ENCODE measurements at places on chromosomes 13 and 19.

GRCh38 chr13:113930671-113931637 lies 42.9 kb downstream of the C13orf46 start:
- DNase-seq, result no peak

GRCh38 chr19:47713046-47714021 lies at the start of gene EHD2:
TSS of gene EHD2 (plus strand) at chr19:47713422. CDS start at chr19:47716613, 3,191 bp downstream.
- DNase-seq, result no peak

GRCh38 chr13:25979371-25979770 lies 72.4 kb downstream of the SHISA2 start:
- DNase-seq, result no peak

DNA sequence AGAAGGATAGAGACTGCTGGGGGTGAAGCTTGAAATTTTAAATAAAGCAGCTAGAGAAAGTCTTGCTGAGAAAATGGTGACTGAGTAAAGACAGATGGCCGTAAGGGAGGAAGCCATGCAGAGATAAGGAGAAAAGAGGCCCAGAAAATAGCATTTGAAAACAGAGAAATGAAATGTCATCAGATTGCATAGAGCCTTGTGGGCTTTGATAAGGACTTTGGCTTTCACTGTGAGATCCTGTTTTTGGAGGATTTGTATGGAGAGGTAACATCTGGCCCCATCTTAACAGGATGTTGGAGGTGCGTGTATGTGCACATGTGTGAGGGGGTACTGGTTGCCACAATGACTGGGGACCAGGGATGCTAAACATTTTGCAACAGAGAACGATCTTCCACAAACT lies 19.5 kb upstream of the ATP8A2 start:
- no peak for DNase-seq

DNA sequence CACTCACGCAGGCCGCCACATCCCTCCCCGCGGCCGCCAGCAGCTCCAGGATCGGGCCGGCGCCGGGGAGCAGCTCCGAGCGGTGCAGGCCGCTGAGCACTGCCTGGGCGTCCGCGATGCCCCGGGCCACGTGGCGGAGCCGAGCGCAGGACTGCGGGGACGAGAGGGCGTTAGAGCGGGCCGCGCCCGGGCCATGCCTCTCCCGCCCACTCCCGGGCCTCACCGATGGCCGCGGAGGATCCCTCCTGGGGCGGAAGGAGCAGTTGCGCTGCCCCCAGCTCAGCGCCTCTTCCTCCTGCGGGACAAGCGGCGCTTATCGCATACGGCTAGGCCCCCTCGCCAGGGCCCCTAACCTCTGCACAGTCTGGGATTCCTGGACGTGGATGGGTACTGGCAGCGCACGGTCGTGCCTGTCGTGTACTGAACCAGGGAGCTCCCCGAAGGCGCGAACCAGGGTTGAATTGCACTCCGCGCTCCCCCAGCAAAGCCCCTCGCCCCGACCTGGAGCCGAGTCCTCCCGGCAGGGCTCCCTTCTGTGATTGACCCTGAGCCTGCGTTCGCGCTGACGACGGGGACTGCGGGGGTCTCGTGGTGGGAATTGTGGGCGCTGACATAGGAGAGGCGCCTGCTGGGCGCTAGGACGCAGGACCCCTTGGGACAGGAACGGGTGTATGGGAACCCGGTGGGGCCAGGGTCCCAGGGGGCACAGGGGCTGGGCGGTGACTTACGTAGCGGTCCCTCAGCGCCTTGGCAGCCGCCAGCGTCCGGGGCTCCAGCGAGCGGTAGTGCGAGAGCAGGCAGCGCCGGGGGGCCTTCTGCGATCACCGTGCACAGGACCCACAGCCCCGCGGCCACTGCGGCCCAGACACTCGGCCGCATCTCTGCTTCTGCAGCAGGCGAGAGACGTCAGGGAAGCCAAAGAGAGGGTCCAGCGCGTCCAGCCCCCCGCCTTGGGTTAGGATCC lies 673 bp downstream of the IFNL4 start:
- DNase-seq, result no peak

DNA sequence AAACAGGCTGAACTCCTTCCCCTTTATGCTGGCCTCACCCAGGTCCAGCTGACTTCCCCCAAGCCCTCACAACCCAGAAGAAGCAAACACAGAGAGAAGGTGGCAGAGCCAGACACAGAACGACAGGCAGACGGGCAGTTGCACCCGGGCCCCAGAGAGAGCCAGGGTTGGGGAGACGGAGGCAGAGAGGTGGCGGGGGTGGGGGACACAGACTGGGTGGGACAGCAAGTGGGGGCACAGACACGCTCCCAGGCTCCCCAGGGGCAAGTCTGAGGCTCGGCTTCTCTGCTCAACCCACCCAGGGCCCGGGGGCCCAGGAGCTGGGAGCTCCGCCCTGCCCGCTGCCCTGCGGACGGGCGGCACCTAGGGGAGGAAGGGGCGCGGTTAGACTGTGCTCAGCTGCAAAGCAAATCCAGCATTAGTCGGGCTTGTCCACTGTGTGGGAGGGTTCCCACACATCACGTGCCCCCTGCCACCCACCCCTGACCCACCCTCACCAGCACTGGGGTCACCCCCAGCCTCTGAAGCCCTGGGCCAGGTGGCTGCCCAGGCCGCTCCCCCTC lies 31.3 kb upstream of the ASF1B start:
- no peak for DNase-seq

DNA sequence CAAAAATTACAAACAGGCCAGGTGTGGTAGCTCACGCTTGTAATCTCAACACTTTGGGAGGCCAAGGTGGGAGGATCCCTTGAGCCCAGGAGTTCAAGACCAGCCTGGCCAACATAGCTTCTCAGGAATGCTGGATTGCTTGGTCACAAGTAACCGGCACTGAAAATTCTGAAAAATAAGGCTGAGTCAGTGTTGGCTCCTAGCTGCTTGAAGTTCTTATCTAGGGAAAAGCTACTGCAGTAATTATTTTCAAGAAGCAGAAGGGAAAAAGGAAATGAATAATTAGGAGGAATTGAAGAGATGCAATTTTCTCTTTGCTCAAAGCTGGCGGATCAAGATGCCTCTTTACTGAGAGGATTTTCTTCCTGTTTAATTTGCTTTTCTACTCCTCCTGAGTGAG lies 75.0 kb upstream of the GTF3A start:
- no peak for DNase-seq

- DNase-seq, result no peak
These were observed 1.6 kb upstream of the ZBTB7A start for GRCh38 chr19:4068047-4068966.

DNA sequence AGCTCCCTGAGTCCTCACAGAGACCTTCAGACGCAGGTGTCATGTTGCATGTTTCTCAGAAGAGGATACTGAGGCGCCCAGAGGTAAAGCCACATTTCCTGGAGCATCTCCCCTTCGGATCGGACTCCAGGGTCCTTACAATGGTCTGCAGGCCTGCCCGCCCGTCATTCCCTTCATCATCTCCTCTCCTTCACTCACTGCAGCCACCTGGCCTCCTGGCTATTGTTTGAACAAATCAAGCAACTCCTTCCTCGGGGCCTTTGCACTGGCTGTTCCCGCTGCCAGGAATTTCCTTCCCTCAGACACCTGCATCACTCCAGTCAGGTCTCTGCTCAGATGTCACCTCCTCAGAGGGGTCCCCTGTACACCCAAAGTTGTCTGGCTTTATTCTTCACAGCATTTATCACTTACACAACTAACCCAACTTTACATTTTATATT lies 20.3 kb downstream of the CEACAM16 start:
- no peak for DNase-seq

- no peak for DNase-seq
These were observed 733.5 kb upstream of the SGCG start for GRCh38 chr13:22447132-22447886.

DNA sequence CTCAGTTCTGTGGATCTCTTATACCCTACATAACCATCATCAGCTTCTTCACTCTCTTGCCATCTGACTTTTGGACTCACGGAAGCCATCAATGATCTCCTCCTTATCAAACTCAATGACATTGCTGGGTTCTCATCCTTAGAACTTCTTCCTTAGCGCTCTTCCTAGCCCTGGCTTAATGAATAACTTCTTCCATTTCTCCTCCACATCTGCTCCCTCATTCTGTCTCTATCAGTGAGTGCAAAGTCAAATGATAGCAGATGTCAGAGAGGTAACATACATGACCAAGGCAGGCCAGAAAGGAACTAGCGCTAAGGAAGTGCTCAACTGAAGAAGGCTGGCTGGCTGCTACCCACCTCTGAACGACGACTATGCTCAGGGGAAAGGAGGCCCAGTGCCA lies 449.8 kb downstream of the COG6 start:
- no peak for DNase-seq

- no peak for DNase-seq
These were observed 12.5 kb upstream of the COMP start for GRCh38 chr19:18803550-18804138.

DNA sequence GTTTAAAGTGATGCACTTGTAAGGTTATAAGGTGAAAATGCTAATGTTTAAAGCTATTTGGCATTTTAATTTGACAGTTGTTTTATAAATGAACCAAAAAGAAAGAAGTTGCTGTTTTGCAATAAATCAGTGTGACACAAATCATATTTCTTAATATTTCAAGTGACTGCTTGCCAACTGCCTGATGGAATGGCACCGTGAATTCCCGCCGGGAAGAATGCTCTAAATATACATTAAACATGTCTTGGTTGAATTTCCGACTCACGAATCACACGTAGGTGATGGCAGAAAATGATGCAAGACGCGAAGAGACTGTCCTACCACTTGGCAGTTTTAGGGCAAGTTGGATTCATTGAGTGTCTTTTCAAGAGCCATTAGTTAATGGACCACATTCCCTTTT lies 3.1 kb upstream of the GJB2 start:
- no peak for DNase-seq

GRCh38 chr13:103188713-103189326 lies 122.6 kb upstream of the SLC10A2 start:
- DNase-seq, result peak; percentile 35

DNA sequence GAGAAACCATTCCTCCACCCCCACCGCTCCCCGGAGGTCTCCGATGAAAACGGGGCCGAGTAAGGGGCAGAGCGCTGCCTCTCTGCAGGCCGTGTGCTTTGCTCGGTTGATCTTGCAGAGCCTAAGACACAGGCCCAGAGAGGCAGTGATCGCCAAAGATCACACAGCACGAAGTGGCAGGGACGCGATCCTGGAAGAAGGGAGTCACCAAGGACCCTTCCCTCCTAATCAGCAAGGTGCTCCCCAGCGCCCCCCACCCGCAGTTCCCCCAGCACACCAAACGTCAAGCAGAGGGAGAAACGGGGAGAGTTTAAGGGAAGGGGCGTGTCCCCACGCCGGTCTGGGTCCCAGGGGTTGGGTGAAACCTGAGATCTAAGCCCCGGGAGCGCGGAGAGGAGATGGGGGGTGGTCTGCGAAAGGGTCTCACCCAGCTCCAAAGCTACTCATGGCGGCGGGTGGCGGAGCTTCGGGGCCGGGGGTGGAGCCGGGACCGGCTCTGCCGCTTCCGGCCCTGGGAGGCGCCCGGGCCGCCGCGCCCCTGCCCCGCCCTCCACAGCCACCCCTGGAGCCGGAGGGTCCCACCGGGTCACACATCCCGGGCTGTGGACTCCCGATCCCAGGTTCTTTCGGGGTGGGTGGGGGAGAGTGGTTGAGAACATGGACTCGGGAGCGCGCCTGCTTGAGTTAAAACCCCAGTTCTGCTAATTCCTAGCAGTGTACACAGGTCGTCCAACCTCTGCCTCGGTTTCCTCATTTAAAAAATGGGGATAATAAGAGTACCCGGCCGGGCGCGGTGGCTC lies at the start of gene EML2:
Gene EML2, minus strand, starts transcription at position 468 of the 800 bp plus-strand sequence. Its CDS starts 21 bp downstream, at position 447.
- DNase-seq, result peak; percentile 52

DNA sequence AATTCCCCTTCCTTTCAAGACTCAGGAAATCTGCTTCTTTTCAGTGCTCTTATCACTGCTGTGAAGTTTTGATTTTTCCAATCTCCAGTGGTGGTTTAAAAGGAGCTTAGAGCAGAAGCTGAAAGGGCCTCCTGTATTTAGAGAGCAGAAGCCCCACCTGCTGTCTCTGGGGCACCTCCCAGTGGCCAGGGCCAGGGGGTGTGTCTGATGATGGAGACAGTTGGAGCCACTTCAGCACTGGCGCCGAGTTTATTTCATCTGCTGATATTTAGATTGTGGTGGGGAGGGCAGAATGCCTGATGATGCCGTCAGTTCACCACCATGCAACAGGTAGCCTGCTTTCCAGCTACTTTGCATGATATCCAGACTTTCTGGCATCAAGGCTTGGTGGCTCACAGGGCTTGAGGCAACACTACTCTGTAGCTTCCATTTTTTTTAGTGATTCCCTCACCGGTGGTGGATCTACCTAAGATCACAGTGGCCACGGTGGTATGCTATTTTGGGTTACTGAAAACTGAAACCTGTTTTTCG lies 371.9 kb downstream of the KCNRG start:
- peak; percentile 35 for DNase-seq

DNA sequence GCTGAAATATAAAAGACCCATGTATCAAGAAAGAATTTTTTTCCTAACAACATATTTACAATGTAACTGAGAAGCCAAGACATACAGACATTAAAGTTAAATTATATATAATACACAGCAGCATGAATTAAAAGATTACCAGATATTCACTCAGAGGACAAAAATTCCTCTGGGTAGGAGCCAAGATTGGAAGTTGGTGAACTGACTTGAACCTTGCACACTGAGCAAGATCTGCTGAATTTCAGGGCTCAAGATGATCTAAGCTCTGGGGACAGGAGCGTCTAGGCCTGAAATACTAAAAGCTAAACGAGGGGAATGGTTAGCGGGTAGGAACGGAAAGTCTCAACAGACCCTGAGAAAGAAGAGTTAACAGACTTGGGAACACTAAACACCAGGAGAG lies 8.5 kb downstream of the FOXO1 start:
- no peak for DNase-seq

- DNase-seq, result no peak
These were observed 6.8 kb upstream of the ZNF229 start for GRCh38 chr19:44455100-44455499.

DNA sequence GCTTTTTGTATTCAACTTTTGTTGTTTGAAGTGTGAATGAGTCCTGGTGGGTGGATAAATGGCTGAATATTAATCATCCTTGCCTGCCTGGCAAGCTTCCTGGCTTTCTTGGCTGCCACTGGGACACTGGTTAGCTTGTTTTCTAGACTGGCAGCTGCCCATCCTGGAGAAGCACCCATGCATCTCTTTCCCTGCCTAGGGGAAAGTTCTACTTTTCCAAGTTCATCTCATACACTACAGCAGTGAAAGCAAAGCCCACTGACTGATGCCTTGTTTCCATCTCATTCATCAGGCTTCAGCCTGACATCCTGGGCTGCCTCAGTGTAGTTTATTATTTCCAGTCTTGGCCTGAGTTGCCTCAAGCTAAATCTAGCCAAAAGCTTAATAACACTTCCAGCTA lies 244.8 kb downstream of the PCDH20 start:
- DNase-seq, result no peak
